ENCODE measurements at places on chromosomes 1 and 21. TPM values are rescaled to one million over a fixed set of nuclear protein-coding genes. Genes with fewer than 3 reads are reported as not detected.
A peak's percentile ranks its signal among the peaks of the same experiment; 100 is the strongest.

FLVCR1 gene
- 15.4 TPM for total RNA-seq

FCRL5 gene
- not detected for total RNA-seq

GRCh38 chr1:7753641-7754040 lies 17.5 kb upstream of the VAMP3 start:
- no peaks in the 10 kb centered on the region for H3K36me3 ChIP-seq
- no peaks in the 10 kb centered on the region for H3K4me1 ChIP-seq
- H3K27me3 ChIP-seq: peaks cover 12% of the 10 kb centered on the region
- no peak for DNase-seq
- H3K27ac ChIP-seq: no peak overlapping the region
- H3K4me3 ChIP-seq: no peak overlapping the region

- H3K4me3 ChIP-seq: no peak overlapping the region
- H3K4me1 ChIP-seq: peaks cover 12% of the 10 kb centered on the region
- no peaks in the 10 kb centered on the region for H3K27me3 ChIP-seq
- H3K27ac ChIP-seq: no peak overlapping the region
Measured at GRCh38 chr1:241470908-241471590, 48.5 kb downstream of the FH start.

DNA sequence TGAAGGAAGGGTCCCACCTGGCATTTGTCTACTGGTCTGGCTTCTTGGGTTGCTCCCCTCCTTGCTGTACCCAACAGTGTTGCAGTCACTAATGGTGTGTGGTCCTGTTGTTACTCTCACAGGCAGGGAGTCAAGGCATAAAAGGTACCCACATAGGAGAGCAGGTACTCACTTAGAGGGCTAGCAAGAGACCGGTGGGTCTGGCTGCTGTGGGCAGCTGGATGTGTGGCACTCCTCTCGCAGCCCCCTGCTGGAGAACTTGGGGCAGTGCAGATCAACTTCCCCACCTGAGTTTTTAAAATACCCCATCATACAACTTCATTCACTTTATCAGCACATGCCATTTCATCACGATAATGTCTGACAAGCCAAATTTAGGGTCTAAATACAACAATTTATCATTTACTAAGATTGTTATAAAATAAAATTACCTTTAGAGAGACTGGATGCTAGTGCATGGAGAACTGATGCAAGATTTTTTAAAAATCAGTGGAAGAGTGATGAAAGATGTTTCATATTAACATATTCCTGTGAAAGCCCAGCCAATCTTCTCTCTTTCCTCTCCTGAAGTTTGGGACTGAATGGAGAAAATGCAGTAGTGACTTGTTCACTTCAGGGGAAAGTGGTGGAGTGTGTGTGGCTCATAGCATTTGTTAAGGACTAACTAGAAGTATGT lies 42.8 kb downstream of the ACP6 start:
- H3K27me3 ChIP-seq: no peaks in the 10 kb centered on the region
- H3K4me1 ChIP-seq: no peaks in the 10 kb centered on the region
- no peak overlapping the region for H3K4me3 ChIP-seq

DNA sequence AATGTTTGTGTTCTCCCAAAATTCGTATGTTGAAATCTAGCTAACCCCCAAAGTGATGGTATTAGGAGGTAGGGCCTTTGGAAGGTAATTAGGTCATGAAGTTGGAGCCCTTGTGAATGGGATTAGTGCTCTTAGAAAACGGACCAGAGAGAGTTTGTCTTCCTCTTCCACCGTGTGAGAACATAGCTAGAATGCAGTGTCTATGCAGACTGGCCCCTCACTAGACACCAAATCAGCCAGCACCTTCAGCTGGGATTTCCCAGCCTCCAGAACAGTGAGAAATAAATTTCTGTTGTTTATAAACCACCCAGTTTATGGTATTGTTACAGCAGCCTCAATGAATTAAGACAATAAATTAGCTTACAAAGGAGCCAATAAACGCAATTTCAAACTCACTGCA lies 58.0 kb downstream of the KIAA0319L start:
- no peak overlapping the region for H3K4me3 ChIP-seq
- no peaks in the 10 kb centered on the region for H3K36me3 ChIP-seq
- no peak overlapping the region for H3K27ac ChIP-seq
- no peaks in the 10 kb centered on the region for H3K27me3 ChIP-seq
- DNase-seq: no peak
- H3K4me1 ChIP-seq: no peaks in the 10 kb centered on the region

GRCh38 chr1:67759692-67760029 lies 73.6 kb downstream of the GNG12 start:
- peak overlapping the region; percentile 45 for H3K27ac ChIP-seq
- no peaks in the 10 kb centered on the region for H3K36me3 ChIP-seq
- DNase-seq: peak; percentile 16
- no peaks in the 10 kb centered on the region for H3K27me3 ChIP-seq

DNA sequence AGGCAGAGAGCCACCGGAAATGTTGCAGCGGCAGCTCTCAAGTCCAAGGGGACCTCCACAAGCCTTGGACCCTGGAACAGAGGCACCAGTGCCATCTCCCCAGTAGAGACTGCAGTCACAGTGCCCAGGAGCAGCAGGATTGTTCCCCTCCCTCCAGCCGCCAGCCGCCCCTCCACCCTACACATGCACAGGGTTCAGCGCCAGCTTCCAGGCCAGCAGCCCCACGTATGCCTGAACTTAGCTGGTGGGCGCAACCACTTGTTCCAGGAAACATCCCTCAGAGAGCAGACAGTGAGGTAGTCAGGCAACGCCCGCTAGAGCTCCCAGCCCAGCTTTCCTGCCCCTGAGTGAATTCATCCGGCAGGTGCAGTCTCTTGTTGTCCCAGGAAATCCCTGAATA lies 1098.1 kb upstream of the NCAM2 start:
- H3K36me3 ChIP-seq: no peaks in the 10 kb centered on the region
- DNase-seq: no peak
- no peak overlapping the region for H3K27ac ChIP-seq
- H3K4me3 ChIP-seq: no peak overlapping the region
- no peaks in the 10 kb centered on the region for H3K27me3 ChIP-seq
- H3K4me1 ChIP-seq: no peaks in the 10 kb centered on the region

All from PC-3 (cell line).